Caco-2 (cell line): ENCODE measurements at places on chromosomes 11 and 22. TPM values are rescaled to one million over a fixed set of nuclear protein-coding genes. Genes with fewer than 3 reads are reported as not detected.

HIRA gene
- total RNA-seq, result 57.6 and 60.1 TPM in 2 replicates

EXPH5 gene
- total RNA-seq, result 15.3 and 18.1 TPM in 2 replicates

NAT10 gene
- total RNA-seq, result 91.4 and 101 TPM in 2 replicates

HORMAD2 gene
- 2.4 and 3.1 TPM in 2 replicates for total RNA-seq

IFT27 gene
- 8.3 and 9.2 TPM in 2 replicates for total RNA-seq

C22orf23 gene
- total RNA-seq, result not detected in 2 replicates

YPEL4 gene
- total RNA-seq, result 0.32 TPM in 1 of 2 replicates, not detected in the other

CLDN5 gene
- total RNA-seq, result not detected in 2 replicates

CADM1 gene
- 440 and 534 TPM in 2 replicates for total RNA-seq

OOSP4B gene
- not detected in 2 replicates for total RNA-seq

BDNF gene
- 7.2 and 8.5 TPM in 2 replicates for total RNA-seq

SELENOM gene
- 1.3 and 2.0 TPM in 2 replicates for total RNA-seq
